ENCODE measurements at places on chromosomes 2 and 18.

GRCh38 chr2:213816583-213816982 lies 532.3 kb downstream of the SPAG16 start:
- no peak for DNase-seq

GRCh38 chr2:26521913-26522180 lies 43.9 kb upstream of the OTOF start:
- DNase-seq: no peak

DNA sequence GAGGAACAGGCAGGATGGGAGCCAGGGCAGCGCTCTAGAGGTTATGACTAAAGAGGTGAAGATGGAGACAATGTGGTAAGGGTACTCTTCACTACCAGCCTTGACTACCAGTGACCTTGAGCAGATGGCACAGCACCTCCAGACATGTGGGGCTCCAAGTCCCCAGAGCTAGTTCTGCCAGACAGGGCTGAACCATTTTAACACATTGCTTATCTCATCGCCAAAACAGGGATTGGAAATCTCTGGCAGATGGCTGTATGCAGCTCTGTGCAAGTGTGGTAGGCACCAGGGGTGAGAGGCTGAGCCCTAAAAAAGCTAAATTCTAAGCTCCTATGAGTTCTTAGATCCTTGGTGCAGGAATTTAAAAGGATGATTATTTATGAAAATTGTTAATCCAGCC lies 41.3 kb downstream of the FSHR start:
- DNase-seq: no peak

DNA sequence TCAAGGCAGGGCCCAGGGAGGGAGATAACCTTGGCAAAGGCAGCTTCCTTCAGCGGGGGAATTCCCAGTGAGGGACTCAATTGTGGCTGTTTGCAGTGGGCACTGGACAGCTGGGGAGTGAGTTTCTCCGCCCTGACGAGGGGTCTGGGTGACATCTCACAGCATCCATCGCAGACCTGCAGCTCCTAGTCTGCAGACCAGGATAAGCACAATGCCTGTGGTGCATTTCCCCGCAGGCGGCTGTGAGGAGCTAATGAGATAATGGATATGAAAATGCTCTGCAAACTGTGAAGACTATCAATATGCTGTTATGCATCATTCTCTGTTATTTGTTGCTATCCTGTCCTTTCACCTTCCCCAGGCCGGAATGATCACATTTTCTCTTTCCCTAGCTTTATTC lies 30.0 kb upstream of the CYP1B1 start:
- DNase-seq: no peak

DNA sequence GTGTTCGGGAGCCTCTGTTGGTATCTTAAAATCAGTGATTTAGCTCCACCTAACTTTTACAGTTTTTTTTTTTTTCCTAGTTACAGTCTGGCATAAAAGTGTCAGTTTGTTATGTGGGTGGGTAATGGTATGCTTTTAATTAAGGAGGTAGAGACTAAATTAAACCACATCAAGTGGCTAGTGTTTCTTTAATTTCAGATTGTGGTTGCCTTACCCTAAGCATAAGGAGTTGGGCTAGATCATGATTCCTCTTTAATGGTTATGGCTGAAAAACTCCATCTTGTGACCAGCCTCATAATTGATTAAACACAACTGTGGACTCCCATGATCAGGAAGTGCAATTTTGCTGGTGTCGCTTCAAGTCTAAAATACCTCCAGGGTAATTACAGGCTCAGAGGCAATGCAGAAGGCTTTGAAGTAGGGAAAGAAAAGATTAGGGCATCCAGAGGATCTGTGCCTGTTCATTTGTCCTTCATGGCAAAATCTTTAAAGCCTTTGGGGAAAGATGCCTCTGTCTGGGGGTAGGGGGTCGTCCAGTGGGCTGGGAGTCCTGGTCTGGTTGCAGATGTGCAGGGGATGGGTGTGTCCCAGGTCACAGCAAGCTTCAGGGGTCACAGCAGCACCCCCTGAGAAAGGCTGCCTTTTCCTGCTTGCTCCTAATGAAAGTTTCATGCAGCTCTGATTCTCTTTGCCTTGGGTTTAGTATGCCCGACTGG lies 579.2 kb downstream of the BCL11A start:
- peak; percentile 57 for DNase-seq
